ENCODE measurements at places on chromosomes 1 and 21.

DNA sequence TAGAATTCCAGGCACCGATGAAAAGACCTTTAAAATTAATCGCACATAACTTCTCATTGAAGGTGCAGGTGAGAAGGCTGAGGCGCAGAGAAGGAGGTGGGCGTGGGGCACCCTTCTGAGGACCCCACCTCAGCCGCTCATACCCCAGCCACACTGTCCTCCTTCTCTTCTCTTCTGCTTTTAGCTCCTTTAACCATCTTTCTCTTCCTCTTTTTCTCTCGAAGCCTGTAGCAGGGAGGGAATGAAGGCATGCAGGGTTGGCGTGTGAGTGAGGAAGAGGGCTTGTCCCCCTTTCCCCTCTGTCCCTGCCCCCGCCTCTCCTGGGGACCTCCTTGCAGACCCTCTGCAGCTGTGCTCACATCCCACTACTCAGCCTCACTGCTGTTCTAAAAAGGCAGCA, 57.8 kb upstream of the CACNA1E start:
- DNase-seq = no peak

DNA sequence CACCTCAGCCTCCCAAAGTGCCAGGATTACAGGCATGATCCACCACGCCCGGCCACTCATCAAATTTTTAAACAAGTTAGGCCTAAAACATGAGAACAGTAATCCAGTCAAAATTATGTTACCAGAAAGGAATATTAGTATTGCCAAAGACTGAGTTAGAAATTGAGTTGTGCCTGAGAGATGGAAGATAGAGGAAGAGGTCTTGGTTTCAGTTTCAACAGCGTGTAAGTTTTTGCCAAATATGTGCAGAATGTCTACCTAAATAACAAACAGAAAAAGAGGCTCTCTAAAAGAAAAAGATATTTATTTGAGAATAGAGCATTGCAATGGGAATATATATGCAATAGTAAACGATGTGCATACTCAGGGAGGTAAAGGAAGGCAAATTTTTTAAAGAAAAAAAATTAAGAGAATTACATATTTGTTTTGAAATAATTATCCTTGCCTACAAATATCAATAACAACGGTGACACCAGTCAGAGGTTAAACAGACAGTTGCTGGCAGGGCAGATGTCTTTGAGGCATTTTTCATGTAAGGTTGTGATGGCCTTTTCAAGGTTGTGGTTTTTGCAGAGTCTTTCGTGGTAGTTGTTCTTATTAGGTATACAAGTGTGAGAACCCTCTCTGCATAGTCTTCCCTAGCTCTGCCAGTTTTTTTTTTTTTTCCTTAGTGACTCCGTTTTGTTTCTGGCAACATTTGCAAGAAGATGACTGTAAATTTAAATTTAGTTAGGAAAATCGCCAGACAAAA, 2.2 kb upstream of the CD1B start:
- DNase-seq = no peak

DNA sequence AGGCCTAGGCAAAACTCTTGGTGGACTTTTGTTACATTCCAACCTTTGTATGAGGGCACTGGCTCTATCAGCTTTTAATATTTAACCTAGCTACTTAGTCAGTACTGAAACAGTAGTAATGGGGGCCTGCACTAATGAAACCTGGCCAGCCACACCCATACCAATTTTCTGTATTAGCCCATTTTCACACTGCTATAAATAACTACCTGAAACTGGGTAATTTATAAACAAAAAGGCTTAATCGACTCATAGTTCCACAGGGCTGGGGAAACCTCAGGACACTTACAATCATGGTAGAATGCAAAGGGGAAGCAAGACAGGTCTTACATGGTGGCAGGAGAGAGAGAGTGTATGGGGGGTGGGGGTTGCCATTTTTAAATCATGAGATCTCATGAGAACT, 245.7 kb upstream of the RGS18 start:
- no peak for DNase-seq

GRCh38 chr1:10734375-10734774, 62.1 kb downstream of the CASZ1 start:
- DNase-seq = no peak

DNA sequence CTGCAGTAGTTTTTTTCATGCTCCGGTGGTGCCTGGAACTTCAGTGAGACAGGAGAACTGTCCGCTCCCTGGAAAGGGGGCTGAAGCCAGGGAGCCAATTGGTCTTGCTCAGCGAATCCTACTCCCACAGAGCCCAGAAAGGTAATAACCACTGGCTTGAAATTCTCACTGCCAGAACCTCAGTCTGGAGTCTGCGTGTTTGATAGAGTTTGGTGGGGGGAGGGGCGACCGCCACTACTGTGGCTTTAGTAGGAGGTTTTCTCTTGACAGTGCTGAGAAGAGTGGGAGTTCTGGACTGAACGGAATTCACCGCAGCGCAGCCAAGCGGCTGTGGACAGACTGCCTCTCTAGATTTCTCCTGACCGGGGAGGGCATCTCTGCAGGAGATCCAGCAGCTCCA, 8.0 kb upstream of the OR2M3 start:
- DNase-seq = no peak

Data from fibroblast of upper back skin (primary cell).